NCI-H524 (cell line): ENCODE measurements at places on chromosomes 12 and 14.
A peak's percentile ranks its signal among the peaks of the same experiment; 100 is the strongest.

GRCh38 chr12:70664465-70664881 lies 27.2 kb upstream of the PTPRB start:
- no peak for DNase-seq

GRCh38 chr12:44574586-44574985 lies 301.5 kb downstream of the NELL2 start:
- DNase-seq = no peak

- DNase-seq = no peak
Observed at GRCh38 chr14:101595887-101596721, 34.8 kb downstream of the DIO3 start.

DNA sequence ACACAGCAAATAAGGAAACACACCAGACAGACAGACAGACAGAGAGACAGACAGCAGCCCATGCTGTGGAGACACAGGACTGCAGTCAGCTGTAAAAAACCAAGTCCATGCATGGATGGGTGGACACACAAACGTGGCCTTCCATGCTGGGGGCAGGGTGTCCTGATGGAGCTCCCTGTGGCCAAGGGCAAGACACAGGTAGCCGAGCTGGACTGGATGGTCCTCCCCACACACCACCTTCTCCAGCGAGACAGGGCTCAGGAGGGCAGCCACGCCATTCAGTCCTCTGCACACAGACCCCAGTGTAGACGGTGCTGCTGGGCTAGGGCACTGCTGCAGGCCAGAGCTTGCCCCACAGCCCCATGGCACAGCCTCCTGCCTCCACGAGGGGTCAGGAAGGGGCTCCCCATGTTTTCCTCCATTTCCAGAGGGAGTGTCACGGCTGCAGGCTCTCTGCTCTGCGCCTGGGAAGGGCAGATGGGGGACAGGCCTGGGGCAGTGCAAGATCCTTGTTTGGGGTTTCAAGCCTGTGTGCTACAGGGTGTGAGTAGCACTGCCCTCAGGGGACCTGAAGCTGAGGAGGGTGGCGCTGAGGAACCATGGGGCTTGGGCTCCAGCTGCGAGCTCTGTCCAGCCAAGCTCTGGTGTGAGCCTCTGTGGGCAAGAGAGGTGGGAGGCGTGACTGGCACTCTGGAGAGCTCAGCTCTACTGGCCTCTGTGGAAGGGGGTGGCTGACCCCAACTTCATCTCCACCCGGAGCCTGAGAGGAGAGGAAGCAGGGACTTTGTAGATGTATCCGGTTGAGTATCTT lies 67.9 kb downstream of the GALNT9 start:
- DNase-seq = no peak

GRCh38 chr14:68820119-68820518 lies 27.3 kb upstream of the ZFP36L1 start:
- DNase-seq = no peak

DNA sequence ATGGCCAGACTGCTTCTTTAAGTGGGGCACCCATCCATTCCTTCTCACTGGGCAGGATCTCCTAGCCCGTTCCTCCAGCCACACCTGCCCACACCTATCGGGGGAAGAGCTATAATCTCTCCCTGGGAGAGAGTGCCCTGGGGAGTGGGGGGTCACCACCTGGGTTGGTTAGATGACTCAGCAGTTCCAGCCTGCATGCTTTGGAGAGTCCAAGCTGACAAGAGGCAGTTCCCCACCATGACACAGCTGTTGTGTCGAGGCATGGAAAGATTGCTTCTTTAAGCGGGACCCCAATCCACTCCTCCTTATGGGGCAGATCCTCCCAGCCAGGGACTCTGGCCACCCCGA lies 52.6 kb upstream of the PPFIA2 start:
- no peak for DNase-seq

DNA sequence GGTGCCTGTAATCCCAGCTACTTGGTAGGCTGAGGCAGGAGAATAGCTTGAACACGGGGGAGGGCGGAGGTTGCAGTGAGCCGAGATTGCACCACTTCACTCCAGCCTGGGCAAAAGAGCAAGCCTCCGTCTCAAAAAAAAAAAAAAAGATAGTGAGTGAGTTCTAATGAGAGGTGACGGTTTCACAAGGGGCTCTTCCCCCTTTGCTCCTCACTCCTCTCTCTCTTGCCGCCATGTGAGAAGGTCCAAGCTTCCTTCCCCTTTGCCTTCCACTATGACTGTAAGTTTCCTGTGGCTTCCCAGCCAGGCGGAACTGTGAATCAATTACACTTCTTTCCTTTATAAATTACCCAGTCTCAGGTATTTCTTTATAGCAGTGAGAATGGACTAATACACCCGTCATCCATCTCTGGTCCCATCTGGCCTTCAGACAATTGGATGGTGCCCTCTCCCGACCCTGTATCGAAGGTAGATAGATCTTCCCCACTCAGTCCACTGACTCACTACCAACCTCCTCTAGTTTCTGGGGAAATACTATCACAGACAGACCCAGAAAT lies 27.0 kb upstream of the RCOR1 start:
- no peak for DNase-seq

DNA sequence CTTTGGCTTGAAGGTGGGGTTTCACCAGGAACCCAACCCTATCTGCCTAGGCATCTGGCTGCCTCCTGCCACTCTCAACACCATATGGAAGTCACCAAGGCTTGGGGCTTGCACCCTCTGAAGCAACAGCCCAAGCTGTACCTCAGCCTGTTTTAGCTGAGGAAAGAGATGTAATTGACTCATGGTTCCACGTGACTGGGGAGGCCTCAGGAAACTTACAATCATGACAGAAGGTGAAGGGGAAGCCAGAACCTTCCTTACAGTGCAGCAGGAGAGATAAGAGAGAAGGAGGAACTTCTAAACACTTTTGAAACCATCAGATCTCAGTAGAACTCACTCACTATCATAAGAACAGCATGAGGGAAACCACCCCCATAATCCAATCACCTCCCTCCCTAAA lies 26.9 kb downstream of the GLIPR1L1 start:
- no peak for DNase-seq

DNA sequence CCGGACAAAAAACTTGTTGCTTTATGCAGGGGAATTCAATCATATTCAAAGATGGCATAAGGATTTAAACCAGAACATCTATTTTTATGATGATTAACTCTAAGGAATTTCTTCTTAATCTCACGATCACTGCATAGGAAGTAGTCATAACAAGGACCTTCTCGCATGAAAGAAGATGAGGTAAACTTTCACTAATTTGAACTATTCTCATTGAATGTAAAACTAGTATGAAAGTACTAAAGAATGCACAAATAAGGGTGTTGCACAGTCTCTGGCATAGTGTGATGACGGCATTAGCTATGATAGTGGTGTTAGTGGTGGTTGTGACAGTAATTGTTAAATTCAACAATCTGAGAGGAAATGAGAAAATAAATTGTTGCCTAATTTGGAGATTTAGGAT lies 280.0 kb downstream of the SLC6A15 start:
- DNase-seq = no peak

GRCh38 chr12:2698566-2698965 lies 96.2 kb upstream of the FKBP4 start:
- no peak for DNase-seq

DNA sequence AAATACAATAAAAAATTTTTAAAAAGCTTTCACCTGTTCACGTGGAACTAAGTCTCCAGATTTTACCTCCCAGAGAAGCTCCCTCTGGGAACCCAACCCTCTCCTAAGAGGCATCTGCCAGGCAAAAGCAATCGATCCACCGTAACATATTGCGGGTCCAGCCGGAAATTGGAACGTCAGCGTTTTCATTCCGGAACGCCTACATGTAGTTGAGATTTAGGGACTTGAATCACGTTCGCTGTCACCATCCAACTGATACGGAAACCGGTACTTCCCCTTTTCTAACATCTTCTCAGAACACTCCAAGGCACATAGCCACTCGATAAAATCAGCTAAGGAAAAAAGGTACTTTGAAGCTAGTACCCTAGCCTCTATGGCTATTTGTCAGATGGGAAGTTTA lies 70.3 kb downstream of the COX16 start:
- DNase-seq = no peak

DNA sequence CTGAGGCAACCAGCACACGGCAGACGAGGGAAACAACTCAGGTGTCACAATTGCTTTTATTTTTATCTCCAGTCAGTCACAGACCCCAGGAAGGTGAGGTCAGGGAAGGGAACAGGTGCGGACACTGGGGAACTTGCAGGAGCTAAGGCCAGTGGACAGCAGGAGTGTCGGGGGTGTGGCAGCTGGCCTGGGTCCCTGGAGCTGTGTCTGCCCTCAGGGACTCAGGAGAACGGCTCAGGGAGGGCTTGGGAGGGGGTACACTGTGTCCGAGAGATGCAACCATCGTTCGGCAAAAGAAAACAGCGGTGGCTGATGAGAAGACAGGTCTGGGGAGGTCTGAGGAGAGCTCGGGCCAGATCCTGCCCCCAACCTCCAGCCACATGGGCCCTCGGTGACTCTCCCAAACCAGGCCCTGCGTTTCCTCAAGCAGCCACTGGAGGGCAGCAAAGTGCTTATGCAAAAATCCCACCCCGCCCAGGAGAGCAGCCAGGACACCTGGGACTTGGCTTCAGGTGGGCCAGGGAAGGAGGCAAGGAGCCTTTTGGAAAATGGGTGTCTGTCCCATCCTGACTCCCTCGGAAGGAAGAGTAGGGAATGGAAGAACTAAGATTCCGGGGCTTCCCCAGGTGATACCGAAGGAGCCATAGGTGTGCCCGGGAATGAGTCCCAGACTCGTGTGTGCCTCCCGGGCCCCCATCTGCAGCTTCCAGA lies 24.1 kb upstream of the BCDIN3D start:
- DNase-seq = peak; percentile 53

DNA sequence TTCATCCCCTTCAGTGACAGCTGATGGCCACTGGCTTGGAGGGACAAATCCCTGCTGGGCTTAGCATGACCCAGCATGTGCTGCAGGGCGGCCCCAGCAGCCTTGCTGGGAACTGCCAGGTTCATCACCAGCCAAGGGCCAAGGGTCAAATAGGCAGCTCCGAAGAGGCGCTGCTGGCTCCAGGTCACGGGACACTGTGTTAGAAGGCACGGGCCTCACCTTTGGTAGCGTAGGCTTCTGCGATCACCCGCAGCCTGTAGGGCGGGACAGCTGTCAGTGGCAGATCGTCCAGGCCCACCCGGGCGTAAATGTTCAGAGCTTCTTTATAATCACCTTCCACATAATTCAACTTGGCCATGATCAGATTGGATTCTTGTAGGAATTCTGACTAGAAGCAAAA lies 35.7 kb downstream of the TTC7B start:
- DNase-seq = no peak

- DNase-seq = no peak
Observed at GRCh38 chr14:104345621-104346462, 207.5 kb downstream of the KIF26A start.

GRCh38 chr12:45232146-45232755 lies 16.4 kb downstream of the ANO6 start:
- no peak for DNase-seq

- DNase-seq = no peak
Observed at GRCh38 chr12:8948701-8949341, 624 bp downstream of the M6PR start.

GRCh38 chr14:100369019-100369418 lies 45.9 kb downstream of the SLC25A47 start:
- no peak for DNase-seq

DNA sequence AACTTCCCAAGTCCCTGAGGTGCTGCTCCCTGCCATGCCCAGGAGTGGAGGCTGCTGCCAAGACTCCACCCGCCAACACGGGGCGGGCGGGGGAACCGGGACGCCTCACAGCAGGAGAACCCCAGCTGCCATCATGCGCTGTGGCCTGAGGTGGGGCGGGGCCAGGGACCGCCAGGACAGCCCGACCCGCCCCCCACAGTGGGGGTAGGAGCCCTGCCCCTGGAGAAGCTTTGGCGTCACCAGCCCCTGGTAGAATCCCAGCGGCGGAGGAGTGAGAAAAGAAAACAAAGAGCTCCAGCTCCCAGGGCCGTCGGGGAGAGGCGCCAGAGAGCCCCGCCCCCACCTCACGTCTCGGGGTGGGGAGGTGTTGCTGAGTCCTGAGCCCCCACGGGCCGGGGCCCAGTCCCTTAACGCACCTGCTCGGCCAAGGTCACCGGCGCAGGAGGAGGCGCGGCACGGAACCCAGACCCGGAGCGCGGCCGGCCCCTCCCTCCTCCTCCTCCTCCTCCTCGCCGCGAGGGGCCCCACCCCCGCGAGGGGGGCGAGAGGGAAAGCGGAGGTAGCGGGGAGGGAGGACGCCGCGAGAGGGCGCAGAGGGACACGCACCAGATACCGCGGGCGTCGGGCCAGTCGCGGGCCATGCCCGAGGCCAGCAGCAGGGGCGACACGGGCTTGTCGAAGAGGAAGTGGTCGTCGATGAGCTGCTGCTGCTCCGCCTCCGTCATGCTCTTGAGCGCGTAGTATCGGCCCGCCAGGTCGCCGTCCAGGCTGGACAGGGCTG lies 1.8 kb downstream of the CKB start:
- DNase-seq = peak; percentile 62

- no peak for DNase-seq
Observed at GRCh38 chr12:75955251-75955650, 76.3 kb downstream of the PHLDA1 start.

DNA sequence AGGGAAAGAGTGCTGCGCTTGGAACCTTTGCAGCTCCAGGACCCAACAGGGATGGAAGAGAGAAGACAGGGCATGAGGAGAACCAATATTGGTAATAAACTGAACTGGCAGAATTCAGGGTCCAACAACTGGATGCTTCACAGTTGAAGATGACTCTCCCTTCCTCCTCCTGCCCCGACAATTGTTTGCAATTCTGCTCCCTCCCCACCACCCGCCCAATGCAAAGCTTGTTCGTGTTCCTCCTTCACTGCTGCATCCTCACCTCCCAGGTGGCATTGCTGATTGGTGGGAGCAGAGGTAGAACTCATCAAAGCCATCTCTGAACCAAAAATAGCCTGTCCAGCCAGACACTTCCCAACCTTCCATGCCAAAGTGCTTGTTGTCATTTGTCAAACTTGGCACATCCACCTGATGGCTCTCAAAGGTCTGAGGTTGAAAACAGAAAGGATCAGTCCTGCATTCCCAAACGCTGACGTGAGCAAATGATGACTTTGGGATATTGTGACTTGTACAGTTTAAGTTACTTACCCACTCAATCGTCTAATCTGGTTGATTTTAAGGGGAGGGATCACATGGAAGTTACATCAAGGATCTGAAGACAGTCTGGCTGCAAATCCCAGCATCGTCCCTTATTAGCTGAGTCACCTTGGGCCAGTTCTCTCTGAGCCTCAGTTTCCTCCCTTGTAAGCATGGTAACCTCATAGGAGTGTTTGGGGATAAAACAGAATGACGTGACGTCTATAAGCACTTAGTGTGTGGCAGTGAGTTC lies 242.6 kb upstream of the CRY1 start:
- no peak for DNase-seq
